ENCODE measurements at places on chromosomes 7 and 10.
A peak's percentile ranks its signal among the peaks of the same experiment; 100 is the strongest.

GRCh38 chr10:77287647-77288120 is 349.9 kb downstream of the KCNMA1 start:
- no peak for DNase-seq

DNA sequence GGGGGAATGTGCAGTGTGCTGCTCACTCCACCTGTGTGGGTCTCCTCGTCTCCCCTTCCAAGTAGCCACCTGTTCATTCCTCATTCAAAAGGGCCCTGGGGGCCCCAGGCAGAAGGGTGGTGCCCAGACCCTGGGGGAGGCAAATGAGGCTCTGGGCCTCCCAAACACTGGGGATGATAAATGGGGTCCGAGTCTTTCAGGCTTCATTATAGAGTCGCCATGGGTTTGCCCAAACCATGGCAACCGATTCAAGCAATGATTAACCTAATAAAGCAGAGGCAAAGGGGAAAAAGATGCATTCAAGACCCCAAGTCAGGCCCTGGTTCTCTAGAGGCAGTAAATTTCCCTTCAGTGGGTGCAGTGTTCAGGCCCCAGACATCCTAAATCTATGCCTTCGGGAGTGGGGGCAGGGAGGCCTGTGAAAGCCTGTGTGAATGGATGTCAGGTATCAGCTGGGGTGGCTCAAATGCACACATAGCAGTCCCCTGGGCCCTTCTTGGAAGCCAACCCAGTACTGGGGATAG is 10.4 kb downstream of the NEUROG3 start:
- DNase-seq = no peak

- no peak for DNase-seq
These were observed 86.6 kb upstream of the INSYN2A start for GRCh38 chr10:127283017-127283416.

DNA sequence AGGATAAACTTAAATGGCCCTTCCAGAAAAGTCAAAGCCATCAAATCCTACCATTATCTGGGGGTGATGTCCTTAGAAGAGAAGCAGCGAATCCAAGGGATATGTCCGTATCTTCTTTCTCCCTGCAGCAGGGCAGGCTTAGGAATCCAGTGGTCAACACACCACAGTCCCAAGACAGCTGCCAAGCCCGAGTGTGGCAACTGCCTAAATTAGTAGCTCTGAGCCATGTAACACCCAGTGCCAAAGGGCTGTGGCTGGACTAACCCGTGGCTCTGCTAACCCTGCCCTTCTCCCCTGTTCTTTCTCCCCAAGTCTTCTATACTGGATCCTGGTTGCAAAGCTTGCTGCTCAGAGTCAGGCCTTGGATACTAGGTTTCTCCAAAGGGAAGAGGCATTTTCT is 74.8 kb downstream of the CDK1 start:
- no peak for DNase-seq

- no peak for DNase-seq
These were observed 19.9 kb upstream of the TTYH3 start for GRCh38 chr7:2611922-2612321.

- peak; percentile 77 for DNase-seq
These were observed 12.8 kb downstream of the SCRN1 start for GRCh38 chr7:29976673-29977415.

DNA sequence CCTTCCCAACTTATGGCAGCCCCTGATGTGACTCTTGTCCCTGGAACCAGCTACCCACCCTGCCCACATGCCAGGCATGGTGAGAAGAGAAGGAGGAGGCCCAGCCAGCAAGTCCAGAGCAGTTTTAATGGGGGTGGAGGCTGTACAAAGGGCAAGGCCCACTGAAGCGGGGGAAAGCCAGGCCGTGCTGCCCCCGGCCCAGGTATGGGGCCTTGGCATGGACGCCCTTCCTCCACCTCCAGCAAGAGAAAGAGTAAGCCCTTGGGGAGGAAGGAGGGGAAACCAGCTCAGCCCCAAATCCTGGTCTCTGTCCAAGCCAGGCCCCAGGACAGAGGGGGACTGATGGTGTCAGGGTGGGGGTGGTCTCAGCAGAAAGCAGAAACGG is 7.0 kb downstream of the NFKB2 start:
- DNase-seq = no peak

DNA sequence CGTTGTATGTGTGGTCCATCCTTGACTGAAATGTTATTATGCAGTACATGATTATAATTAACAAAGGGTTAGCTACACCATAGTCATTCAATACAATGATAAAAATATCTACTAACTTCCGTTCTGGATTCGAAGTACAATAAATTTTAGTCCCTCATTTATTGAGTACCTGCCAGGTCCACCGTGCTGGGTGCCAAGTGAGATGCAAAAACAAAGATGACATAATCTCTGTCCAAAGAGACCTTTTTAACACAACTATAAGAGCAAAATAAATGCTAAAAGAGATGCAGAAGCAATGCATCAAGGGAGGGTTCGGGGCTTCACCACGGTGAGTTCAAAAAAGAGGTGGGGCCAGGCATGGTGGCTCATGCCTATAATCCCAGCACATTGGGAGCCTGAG is 33.1 kb downstream of the LAMB1 start:
- no peak for DNase-seq

DNA sequence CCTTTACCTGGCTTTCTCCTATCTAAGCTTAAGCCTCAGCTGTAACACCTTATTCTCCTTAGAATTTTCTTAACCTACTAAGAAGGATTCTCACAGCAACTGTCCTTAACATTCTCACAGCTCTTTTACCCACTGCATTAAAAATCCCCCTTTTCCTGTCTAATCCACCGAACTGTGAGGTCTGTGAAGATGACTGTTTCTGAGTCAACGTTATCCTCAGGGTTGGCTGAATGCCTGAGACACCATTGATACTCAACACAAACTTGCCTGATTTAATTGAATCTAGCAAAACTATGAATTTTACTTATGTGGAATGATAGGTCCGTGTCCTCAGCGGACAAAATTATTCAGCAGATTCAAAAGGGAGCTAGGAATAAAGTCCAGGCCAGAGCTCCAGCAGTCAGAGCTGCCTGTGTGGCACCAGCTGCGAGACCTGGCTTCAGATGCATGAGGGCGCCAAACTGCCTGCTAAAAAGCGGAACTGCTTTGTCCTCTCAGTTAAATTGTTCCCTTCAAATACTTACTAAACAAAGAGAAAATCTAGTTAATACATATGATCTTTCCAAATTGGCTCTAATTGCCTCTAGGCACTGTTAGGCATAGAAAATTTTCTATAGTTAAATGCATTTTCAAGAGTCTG is 33.4 kb upstream of the VWDE start:
- peak; percentile 15 for DNase-seq

DNA sequence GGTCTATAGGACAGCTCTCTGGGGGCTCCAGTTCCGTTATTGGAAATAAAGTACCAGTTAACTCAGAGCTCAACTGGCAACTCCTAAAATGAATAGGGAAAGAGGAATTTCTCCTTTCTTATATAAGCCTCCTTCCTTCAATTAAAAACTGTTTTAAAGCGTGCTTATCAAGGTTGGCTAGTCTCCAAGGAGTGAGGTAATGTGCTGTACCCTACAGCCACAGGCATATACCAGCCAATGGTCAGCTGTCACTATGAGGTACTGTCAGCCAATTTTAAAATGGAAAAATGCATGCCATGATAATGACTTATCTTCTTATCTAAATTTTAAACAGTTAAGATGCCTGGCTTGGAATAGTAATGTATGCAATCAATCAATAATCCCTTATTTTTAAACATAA is 76.2 kb downstream of the PLCE1 start:
- DNase-seq = no peak

DNA sequence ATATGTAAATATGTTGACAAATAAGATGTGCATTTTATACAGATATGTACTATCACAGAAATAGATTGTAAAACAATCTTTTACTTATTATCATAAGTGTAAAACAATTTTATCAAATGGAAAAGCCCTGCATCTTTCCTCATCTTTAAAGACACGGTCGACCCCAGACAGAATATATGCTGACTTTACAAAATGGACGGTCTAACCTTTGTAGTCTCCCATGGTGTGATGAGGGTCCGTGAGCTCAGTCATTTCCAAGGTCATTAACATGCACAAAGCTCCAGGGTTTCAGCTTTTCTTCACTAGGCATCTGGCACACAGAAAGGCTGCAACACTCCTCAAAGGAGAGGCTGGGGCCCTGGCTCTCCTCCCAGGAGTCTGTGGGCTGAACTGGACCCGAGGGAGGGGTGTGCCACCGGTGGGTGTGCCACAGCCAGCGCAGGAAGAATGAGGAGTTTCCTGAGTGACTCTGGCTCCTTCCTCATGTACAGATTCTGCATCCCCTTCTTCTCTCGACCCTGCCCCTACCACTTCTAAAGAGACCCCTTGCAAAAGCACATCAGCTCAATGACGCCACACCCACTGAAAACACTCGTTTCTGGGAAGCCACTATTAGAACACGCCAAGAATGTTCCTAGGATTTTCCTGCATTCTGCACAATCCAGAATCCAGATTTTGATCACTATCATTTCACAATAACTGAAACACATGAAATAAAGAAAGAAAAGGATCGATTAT is 26.2 kb upstream of the ABLIM1 start:
- DNase-seq = peak; percentile 35

DNA sequence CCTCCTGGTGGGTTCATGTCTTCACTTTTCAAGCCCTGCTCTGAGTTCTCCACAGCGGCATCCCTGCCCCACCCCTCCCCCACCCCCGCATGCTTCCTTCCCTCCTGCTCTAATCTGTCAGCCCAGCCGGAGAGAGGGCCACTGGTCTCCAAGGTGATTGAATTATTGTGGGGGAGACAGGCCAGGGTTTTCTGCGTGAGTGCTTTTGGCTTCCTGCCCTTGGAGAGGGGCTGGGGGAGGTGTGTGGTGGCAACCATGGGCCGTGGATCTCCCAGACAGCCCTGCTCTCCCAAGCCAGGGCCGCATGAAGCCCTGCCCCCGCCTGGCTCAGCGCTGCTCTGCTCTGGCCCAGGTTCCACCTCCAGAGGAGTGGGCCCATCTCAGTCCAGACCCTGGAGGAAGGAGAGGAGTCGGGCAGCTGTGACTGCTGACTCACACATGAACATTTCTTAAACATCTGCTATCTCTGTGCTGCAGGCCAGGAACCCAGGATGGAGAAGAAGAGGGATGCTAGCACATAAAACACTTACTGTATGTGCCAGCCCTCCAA is 109.9 kb downstream of the ZMIZ1 start:
- DNase-seq = no peak

GRCh38 chr10:227014-227413 is 91.8 kb downstream of the ZMYND11 start:
- no peak for DNase-seq

DNA sequence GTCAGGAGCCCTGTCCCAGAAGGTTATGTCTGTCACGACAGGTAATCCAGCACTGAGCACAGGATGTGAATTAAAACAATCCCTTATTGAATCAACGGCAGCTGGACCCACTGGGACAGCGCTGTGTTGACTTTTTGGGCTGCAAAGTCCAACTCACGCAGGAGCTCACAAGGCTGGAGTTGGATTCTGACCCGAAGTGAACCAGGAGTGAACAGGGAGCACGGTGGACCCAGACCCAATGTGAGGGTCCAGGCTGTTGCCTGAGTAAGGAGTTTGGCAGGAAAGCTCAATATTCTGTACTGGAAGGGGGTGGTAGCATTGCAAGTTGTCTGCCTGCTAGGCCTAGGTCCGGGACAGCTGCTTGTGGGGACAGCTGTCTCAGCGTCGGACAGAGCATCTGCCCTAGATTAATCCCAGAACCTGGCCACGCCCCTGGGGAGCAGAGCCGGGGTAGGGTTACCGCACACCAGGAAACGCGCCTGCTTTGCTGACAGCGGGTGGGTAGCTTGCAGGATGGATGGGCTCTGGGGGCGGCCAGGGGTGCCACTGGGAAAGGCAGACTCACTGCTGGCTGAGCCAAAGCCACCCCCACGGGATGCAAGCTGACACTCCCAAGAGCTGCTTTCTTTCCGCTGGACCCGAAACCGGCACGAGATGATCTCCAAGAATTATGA is 24.0 kb downstream of the COL26A1 start:
- DNase-seq = no peak

DNA sequence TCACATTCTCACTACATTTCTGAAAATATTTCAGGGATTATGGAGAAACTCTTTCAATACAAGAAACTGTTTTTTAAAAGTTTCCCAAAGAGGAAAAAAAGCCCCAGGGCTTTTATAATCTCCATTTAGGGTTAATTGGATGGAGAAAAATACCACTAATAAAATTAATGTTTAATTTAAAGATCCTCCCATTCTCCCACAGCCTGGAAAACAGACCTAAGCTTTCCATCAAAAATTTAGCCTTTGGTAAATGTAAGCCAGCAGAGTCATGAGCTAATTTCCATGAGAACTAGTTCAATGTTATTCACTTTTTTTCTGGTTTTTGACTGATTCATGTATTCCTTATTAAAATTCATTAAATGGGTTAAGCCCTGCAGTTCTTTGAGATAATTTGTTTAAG is 408.7 kb downstream of the PHTF2 start:
- DNase-seq = no peak

GRCh38 chr7:47725031-47725780 is 143.3 kb upstream of the TNS3 start:
- no peak for DNase-seq

DNA sequence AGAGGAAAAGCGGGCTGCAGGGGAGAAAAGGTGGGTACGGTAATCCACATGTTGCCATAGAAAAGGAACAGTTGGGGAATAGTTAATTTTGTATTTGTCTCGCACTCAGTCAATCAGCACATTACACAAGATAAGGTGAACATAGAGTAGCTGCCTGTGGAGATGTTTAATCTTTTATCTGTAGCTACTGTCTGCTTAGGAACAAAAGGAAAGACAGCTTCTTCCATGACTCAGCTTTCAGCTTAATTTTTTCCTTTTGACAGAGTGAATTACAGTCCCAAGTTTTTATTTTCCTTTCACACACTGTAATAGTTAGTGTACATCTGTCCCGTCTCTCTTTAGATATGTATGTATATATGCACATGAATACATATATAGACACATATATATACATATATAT is 39.3 kb upstream of the PODXL start:
- no peak for DNase-seq

GRCh38 chr7:64653721-64654401 is 12.1 kb upstream of the ZNF107 start:
- no peak for DNase-seq

Data from pons (tissue), 1 donor.